ENCODE measurements at places on chromosomes 2 and 18.

DNA sequence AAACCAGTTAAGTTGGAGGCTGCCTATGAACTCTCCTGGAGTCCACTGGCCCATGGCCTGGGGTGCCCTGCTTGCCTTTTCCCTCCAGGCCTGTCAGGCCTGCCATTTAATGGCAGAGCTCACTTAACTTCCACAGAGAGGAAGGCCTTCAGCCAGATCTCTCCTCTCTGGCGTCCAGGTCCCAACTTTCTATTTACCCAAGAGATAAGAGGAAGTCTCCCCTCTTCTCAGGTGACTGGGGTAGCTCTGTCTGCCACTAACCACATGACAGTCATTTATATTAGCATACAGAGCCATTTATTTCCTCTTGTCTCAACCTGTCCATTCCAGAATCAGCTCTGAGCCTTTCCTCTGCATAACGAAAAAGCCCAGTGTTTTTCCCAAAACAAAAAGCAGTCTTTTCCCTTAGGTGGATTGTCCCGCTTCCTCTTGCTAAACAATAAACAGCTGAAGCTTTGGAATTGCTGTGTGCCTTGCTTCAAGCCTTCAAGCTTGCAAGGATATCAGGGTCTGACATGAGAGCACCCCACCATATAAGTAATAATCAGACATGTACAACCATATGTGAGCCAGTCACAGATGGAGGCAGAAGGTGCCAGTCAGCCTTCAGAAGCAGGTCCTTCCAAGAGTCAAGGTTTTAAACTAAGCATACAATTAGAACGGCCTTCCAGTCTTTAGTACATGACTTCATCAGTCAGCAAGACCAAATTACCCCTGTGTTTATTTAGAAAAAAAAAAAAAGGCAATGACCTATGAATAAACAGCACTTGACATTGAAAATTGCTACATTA is 71.2 kb upstream of the STPG4 start:
- no peak for DNase-seq

DNA sequence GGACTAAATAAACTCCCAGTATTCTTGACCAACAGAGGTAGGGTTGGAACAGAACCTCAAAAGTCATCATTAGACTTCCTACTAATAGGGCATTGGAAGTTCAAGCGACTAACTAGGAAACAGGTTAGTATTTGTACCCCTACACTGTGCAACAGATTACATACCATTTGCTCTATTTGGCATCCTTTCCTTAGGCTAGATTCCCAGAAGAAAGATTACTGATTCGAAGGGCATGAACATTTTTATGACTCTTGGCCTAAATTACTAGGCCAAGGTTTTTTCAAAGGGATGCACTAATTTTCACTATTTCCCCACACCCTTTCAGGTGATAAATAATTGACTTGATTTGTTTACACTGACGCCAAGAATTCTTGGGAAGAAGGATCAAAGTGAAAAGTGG is 104.8 kb upstream of the CYP1B1 start:
- DNase-seq, result no peak

DNA sequence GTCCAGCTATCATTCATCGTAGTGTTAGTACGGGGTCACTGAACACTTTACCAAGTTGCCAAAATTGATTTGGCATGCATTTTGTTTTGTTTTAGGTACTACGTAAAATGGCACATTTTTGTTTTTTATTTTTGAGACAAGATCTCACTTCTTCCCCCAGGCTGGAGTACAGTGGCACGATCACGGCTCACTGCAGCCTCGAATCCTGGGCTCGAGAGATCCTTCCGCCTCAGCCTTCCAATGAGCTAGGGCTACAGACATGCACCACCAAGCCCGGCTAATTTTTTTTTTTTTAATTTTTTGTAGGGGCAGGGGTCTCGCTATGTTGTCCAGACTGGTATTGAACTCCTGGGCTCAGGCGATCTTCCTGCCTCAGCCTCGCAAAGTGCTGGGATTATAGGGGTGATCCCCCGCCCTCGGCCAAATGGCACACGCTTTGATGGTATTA is 786 bp downstream of the TAF1B start:
- no peak for DNase-seq

GRCh38 chr18:10863026-10863425 is 286.3 kb downstream of the PIEZO2 start:
- DNase-seq, result no peak

- no peak for DNase-seq
Observed at GRCh38 chr18:50751490-50751889, 68.3 kb downstream of the MRO start.

GRCh38 chr2:224736227-224736626 is 20.1 kb upstream of the CCDC195 start:
- no peak for DNase-seq

Data from GM12892 (cell line).